Stimulated activated CD4-positive, alpha-beta T cell treated with anti-CD3 and anti-CD28 coated beads, Interleukin-1b, Interleukin-23, amount 100 ng/mL, for 4 hours (primary cell): ENCODE measurements at places on chromosomes 2 and 18.

DNA sequence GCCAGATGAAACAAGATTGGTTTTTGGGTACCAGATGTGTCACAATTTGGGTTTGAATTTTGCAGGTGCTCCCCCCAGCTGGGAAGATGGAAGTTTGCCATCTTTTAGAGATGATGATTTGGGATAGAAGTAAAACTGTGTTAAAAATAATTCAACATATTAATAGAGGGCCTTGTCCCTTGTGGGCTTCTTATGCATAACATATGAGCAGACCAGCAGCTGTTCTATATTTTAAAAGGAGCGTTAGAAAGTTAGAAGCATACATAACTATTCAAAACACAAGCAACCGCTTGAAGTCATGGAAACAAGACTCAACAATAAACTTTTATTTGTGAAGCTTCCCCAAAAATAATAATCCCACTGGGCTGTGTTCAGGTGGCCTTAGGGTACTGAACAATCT is 62.8 kb downstream of the EFEMP1 start:
- DNase-seq, result no peak

DNA sequence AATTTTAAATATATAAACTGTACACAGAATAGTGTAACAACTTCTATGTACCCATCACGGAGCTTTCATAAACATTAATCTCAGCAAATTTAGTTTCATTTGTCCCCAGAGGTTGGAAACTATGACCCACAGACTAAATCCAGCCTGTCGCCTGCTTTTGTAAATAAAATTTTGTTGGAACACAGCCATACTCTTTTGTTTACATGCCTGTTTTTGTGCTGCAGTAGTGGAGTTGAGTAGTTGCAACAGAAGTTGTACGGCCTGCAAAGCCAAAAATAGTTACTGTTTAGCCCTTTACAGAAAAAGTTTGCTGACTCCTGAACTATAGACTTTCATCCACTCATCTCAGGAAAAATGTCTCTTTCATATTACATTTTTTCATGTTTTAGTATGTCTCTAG is 39.8 kb downstream of the RBM45 start:
- no peak for DNase-seq

DNA sequence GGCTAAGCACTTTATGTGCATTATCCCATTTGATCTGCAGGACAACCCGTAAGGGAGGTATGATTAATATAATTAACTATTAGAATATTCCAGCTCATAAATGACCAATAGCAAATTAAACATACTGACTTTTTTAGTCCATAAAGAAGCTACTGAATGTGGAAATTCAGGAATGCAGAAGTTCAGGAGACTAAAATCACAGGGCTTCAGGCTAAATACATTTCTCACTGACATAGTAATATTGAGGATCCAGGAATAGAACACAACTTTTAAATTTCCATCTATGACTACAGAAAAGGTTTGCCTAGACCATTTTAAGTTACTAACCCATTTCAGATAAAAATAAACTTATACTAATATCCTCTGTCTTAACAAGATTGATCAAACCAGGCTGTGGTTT is 97.4 kb upstream of the CCDC195 start:
- DNase-seq, result no peak

GRCh38 chr2:238691596-238692491 is 156.0 kb upstream of the TWIST2 start:
- DNase-seq, result no peak

- no peak for DNase-seq
Observed at GRCh38 chr2:39678170-39678569, 12.5 kb downstream of the TMEM178A start.
